ENCODE measurements at places on chromosomes 7 and 10.
A peak's percentile ranks its signal among the peaks of the same experiment; 100 is the strongest.

DNA sequence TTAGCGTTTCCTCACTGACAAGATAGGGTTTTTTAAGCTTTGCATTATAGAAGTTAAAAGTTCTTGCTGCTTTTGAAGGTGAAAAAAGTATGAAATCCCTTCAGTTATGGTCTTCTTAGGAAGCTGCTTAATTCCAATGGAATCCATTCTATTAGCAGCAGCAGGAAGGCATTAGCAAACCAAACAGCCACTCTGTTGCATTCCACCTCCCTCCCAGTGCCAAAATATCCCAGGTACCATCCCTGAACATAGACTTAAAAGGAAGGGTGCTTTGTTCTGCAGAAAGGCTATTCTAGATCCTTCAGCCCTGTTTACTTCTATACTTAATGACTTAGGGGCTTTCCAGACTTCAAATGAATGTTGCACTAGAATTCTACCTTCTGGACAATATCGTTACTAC lies 23.8 kb downstream of the ENO4 start:
- no peak for DNase-seq

DNA sequence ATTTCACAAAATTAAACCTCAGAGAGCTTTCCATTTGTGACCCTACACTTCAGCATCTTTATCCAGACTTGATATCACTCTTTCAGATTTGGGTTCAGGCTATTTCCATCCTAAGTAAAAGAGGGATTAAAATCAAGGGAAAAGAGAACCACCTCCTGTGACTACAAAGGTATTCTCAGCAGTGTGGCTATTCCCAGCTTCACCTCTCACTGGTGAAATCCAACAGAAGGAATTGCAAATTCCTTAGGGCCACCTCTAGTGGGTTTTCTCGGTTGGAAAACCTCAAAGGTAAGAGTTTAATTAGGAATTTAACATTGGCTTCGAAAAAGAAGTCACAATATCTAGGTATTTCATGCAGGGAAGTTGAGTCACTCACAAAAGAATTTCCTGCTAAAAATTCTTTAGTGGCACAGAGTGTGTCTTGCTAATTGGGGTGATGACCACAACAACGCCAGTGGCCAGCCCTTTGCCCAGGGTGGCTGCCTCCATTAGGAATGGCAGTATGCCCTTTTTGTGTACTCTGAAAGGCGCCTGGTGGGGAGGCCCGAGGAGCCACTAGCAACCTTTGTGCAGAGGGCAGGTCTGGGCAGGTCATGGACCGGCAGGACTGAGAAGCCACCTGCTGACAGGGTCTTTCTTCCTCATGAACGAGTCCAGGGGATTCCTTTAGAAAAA lies 52.2 kb downstream of the SEM1 start:
- no peak for DNase-seq

GRCh38 chr10:121624836-121625486 lies 26.7 kb upstream of the FGFR2 start:
- DNase-seq: no peak

GRCh38 chr10:74072503-74072902 lies 74.6 kb downstream of the VCL start:
- DNase-seq: peak; percentile 46

- DNase-seq: peak; percentile 14
These were observed 32.8 kb downstream of the TMEM130 start for GRCh38 chr7:98836811-98837629.

Measured in brain microvascular endothelial cell (primary cell).